Activated CD8-positive, alpha-beta memory T cell treated with anti-CD3 and anti-CD28 coated beads for 36 hours (primary cell): ENCODE measurements at places on chromosomes 6 and 20. TPM values are rescaled to one million over a fixed set of nuclear protein-coding genes. Genes with fewer than 3 reads are reported as not detected.

CLIC5 gene
- total RNA-seq, result 6.5 TPM

NCR2 gene
- total RNA-seq, result not detected

KIF25 gene
- not detected for total RNA-seq

BMP2 gene
- not detected for total RNA-seq

HLA-DQA1 gene
- total RNA-seq, result 8.7 TPM

PAK5 gene
- total RNA-seq, result not detected

ZBTB9 gene
- total RNA-seq, result 15.1 TPM

TFAP2C gene
- not detected for total RNA-seq

OR2H1 gene
- total RNA-seq, result not detected

ZC3H12D gene
- total RNA-seq, result 85.1 TPM

IP6K3 gene
- not detected for total RNA-seq

SLC25A27 gene
- 1.5 TPM for total RNA-seq

TJAP1 gene
- 45.8 TPM for total RNA-seq

EPPIN gene
- not detected for total RNA-seq

TEAD3 gene
- 0.70 TPM for total RNA-seq

MCCD1 gene
- total RNA-seq, result not detected

GNAS-AS1 gene
- total RNA-seq, result 1.3 TPM

MLIP gene
- total RNA-seq, result not detected

RNF144B gene
- 0.36 TPM for total RNA-seq

COL11A2 gene
- 1.1 TPM for total RNA-seq

BTN1A1 gene
- not detected for total RNA-seq

TBX18 gene
- total RNA-seq, result not detected

PLCB4 gene
- total RNA-seq, result not detected

TINAG gene
- total RNA-seq, result not detected

BHLHE23 gene
- not detected for total RNA-seq

ELOVL2 gene
- total RNA-seq, result not detected

DEFB132 gene
- total RNA-seq, result not detected

THEMIS gene
- total RNA-seq, result 32.0 TPM

CHRNA4 gene
- not detected for total RNA-seq

SUMO4 gene
- total RNA-seq, result 3.0 TPM

ATP9A gene
- total RNA-seq, result 1.3 TPM

OR12D3 gene
- not detected for total RNA-seq

TMEM74B gene
- total RNA-seq, result 0.23 TPM

CST5 gene
- not detected for total RNA-seq

WFDC12 gene
- total RNA-seq, result not detected

ISM1 gene
- total RNA-seq, result 2.5 TPM

SLC12A5 gene
- not detected for total RNA-seq

LY6G6F gene
- total RNA-seq, result not detected

PLN gene
- not detected for total RNA-seq

MYBL2 gene
- total RNA-seq, result 91.7 TPM
